Stimulated activated CD4-positive, alpha-beta T cell treated with anti-CD3 and anti-CD28 coated beads, Interleukin-15, amount 100 ng/mL, for 48 hours (primary cell): ENCODE measurements at places on chromosomes 4 and X.

DNA sequence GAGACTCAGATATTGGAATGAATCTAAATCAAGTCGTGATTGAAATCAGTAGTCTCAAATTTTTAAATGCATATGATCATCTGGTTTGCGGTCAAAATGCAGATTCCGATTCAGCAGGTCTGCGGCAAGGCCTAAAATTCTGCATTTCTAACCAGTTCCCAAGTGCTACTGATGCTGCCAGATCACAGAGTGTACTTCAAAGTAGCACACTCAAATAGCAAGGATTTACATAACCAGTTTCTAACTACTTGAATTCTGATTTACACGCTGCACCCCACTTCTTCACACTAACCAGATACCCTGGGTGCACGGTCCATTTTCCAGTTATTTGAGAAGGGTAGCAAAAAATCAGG is 752 bp downstream of the MBTPS2 start:
- no peak for DNase-seq

DNA sequence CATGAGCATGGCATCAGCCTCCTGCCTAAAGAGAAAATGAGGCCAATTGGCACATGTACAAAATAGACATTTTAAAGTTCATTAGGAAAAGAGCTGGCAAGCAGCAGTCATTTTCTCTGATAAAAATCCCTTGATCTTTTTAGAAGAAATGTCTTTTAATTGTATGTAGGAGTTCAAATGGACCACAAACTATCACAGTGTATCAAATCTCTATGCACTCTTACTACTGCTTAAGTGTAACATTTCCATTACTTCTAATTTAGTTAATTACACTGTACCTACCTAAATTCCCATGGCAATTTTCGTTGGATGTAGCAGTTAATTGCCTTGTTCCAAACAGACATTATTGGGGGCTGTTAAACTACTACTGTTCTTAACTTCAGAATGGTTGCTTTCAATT is 233.7 kb upstream of the TECRL start:
- no peak for DNase-seq

- DNase-seq = no peak
Observed at GRCh38 chrX:115652221-115652620, 91.2 kb downstream of the PLS3 start.

- no peak for DNase-seq
Observed at GRCh38 chrX:25295466-25295865, 279.7 kb upstream of the ARX start.

- DNase-seq = no peak
Observed at GRCh38 chr4:35963974-35964515, 280.3 kb downstream of the ARAP2 start.

- no peak for DNase-seq
Observed at GRCh38 chr4:73621357-73621756, 1.1 kb upstream of the RASSF6 start.
